ENCODE measurements at places on chromosomes 6 and 20.

DNA sequence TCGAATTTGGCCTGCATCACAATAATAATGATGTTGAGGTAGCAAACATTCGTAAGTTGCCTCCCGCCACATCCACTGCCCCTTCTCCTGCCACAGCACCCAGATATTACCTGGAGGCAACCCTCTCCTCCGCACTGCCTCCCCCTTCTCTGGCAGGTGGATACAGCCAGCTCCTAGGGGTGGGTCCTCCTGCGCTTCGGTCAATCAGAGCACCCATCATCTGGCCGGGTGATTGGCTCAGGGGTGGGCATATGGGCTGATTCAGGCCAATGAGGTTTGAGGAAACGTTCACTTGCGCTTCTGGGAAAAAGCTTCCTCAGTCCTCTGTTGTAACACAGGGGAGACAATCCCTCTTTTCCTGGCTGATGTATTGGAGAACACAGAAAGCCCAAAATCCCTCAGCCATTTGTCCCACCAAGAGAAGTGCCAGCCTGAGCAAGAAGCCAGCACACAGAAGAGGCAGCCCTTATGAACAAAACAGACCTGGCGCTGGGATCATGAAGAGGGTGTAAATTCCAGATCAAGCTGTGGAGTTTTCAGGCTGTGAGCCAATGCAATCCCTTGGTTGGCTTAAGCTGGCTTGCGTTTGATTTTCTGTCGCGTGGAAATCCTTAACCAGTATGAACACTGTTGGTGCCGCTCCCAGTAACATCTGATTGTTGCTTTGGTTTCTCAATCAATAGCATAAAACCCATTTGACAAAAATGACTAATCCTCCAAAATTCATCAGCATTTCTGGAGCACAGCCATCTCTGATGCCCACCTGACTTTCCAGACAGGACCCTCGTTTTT lies 82.2 kb downstream of the PRDM1 start:
- no peak for DNase-seq

DNA sequence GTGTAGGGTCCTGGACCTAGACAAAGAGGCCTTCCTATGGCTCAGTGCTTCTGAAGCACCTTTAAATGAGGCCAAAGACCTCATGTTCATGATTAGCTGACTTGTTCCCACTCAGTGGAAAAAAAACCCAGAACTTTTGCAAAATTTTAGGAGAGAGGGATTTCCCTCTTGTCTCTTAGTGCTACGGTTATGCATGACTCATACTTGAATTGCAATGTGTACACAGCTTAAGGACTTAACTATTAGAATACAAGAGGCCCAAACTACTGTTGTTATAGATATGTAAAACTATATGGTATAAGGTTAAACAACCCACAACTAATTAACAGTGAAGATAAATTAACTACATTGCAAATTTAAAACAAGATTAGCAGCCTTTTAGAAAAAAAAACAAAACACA lies 32.3 kb upstream of the HLA-A start:
- no peak for DNase-seq

DNA sequence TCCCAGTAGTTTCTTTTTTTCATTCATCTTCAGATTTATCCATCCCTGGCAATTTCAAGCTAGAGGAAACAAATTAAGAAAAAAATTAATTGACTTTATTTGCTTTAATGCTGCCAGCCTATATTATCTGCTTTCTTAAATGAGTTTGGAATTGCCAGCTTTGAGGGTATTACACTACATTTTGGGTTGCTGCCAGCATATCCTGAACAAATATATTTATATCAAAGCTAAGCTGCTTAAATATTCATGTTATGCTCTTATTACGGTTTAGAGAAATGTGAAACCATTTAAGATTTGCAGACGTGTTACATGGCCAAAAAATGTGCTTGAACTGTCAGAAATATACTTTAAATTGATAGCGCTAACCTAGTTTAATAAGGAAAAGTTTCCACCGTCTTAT lies 59.7 kb downstream of the GRIK2 start:
- no peak for DNase-seq

GRCh38 chr20:47988676-47989075 lies 203.4 kb upstream of the SULF2 start:
- no peak for DNase-seq

- no peak for DNase-seq
These were observed 94.7 kb upstream of the SLC2A12 start for GRCh38 chr6:134147034-134147533.

All from sciatic nerve (tissue), 2 donors.